ENCODE measurements at places on chromosomes 1 and 21.

GRCh38 chr1:9196129-9197040 is 38.2 kb upstream of the H6PD start:
- DNase-seq = peak; percentile 82

DNA sequence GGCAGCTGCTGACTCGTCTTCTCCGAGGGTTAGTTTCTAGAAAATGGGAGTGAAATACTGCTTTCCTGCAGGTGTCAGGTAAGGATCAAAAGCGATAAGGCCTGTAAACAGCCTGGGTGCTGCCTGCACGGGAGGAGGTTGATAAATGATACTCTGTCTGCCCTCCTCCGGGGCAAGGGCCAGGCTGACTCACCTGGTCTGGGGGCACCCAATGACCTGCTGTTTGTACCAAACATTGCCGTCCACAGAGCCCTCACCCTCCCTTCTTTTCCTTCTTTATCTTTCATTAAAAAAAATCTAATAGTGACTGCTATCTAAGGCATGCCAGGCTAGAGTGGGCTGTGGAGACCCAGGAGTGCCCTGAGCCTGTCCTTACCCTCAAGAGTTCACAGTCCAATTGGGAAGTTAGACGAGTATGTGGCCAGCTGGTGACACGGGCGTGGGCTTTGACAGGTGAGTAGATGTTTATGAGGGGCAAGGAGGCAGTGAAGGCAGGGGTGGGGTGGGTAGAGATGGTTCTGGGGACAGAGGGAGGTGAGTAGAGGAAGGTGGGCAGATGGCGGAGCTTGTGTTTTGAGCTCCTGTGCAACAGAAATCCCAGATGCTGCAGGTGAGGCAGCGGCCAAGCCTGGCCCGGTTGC is 16.2 kb downstream of the EDN2 start:
- DNase-seq = no peak

DNA sequence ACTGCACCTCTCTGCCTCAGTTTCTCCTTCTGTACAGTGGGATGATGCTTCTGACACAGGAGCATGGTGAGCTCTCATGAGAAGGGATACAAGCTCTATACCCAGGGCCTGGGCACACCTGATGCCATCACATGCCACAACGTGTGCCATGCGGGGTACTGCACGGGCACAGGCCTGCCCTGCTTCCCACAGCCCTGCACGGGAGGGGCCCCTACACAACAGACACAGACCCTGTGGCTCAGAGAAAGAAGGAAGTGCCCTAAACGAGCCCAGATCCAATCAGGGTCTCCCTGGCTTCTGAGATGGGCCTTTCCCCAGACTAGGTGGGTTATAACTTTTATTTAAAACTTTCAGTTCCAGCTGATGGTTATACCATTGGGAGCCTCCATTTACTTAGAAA is 24.6 kb downstream of the C2CD2 start:
- DNase-seq = no peak

DNA sequence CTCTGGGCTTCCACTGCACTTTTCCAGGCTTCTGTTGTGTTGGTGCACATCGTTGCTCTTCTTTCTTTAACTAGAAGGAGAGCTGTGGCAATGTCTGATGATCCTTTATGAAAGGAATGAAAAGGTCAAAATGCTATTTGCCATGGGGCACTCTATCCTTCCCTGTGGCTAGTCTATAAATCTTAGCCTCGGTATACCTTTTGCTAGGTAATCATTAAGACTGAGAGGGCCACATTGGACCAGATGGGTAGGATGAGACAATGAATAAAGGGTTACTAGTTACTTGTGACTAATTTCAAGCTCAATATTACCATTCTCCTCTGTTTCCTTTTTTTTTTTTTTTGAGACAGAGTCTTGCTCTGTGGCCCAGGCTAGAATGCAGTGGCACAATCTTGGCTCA is 89.4 kb upstream of the C1orf87 start:
- no peak for DNase-seq

GRCh38 chr1:43797891-43798290 is 90.6 kb downstream of the ST3GAL3 start:
- no peak for DNase-seq

- no peak for DNase-seq
These were observed 174.1 kb downstream of the FOXD2 start for GRCh38 chr1:47611992-47612391.

GRCh38 chr1:38402230-38402815 is 355.7 kb upstream of the POU3F1 start:
- no peak for DNase-seq

GRCh38 chr1:72280131-72280530 is 2.2 kb downstream of the NEGR1 start:
- peak; percentile 7 for DNase-seq

GRCh38 chr21:17441370-17441769 is 71.5 kb upstream of the CXADR start:
- peak; percentile 74 for DNase-seq

DNA sequence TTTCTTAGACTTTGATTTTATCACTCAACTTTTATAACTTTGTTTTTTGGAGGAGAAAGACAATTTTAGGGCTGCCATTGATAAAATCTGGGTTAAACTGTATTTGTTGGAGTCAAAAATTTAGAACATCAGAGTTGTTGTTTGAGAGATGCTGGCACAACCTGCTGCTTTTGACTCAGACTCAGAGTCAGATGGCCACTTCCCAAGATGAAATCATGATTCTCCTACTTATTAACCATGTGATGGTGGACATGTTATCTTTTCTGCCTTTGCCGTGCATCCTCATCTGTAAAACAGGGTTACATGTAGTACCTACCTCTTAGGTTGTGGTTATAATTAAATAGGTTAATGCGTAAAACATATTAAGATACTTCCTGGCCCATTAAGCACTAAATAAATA is 71.2 kb downstream of the PLA2G4A start:
- DNase-seq = no peak

- DNase-seq = peak; percentile 69
These were observed 164.2 kb upstream of the C1orf21 start for GRCh38 chr1:184222652-184223052.
